ENCODE measurements at places on chromosomes 4 and X.

GRCh38 chr4:82071951-82072350, 301.8 kb downstream of the HNRNPD start:
- no peak for DNase-seq

GRCh38 chr4:151641167-151641566, 119.6 kb downstream of the GATB start:
- DNase-seq, result no peak

- no peak for DNase-seq
Observed at GRCh38 chr4:179196511-179196910, 1754.3 kb upstream of the AGA start.

- DNase-seq, result no peak
Observed at GRCh38 chrX:16666541-16666940, 16.6 kb downstream of the S100G start.

DNA sequence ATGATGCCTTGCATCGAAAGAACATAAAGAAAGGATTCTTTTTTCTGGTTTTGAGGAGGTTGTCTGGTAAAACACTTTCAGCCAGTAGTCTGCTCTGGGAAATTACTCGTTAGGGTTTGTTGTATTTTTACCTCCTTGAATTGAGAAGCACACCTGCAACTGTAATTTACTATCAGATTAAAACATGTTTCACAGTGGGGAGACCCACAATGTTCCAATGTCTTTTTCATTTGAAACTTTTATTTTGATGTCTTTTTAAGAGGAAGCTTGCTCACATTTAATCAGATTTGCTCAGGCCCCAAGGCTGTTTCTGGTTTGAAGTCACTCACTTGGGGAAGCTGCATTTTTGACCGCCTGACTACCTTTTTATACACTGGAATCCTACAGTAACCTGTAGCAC, 12.0 kb downstream of the TMEM154 start:
- no peak for DNase-seq

DNA sequence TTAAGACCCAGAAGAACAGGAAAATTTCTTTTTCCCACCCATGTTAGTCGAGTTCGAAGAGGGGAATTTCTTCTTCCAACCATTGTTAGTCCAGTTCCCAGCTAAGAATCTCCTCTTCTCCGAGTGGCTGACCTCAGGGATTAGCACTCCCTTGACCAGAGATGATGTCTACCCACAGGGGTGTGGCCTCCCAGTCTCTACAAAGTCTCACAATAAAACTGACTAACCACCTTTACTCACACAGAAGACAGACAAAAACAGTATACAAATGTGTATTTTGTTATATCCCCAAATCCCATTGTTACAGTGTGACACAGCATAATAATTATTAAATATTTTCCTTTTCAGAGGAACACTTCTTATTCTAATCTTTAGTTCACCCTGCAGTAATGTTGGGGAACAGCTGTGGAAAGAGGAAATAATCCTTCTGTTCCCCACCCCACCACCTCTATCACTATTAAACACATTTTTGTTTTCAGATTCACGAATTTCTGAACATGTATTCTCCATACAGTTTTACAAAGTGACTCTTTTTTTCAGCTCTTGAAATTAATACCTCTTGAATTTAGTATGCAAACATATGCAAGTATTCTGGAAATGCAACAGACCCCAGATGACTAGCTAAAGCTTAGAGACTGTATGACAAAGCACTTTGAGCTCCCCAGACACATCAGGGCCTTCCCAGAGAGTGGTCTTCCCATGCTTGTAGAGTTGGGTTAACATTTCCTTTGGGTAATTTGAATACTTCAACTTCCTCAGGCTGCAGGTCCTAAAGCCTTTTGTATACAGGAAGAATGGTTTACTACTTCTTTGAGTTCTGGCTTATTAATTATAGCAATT, 62.5 kb upstream of the NFKB1 start:
- no peak for DNase-seq

GRCh38 chrX:31551913-31552312, 480.1 kb upstream of the FTHL17 start:
- DNase-seq, result no peak

DNA sequence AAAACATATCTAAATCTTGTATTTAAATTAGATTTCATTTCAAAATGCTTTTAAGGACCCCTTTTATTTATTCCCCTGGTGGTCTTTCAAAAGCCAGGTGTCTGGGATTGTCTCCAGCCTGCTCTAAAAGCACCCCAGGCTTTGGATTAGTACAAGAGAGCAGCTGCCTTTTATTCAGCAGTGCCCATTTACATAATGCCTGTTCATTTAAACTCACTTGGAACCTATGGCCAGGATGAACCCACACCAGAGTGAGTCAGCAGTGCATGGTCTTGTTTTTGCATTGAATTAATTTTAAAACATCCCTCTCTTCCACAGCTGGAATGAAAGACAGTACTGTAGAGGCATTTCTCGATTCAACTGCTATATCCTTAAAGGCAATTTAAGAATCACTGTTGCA, 64.1 kb upstream of the TENM3 start:
- no peak for DNase-seq

GRCh38 chr4:30825008-30825770, 105.0 kb downstream of the PCDH7 start:
- DNase-seq, result no peak

DNA sequence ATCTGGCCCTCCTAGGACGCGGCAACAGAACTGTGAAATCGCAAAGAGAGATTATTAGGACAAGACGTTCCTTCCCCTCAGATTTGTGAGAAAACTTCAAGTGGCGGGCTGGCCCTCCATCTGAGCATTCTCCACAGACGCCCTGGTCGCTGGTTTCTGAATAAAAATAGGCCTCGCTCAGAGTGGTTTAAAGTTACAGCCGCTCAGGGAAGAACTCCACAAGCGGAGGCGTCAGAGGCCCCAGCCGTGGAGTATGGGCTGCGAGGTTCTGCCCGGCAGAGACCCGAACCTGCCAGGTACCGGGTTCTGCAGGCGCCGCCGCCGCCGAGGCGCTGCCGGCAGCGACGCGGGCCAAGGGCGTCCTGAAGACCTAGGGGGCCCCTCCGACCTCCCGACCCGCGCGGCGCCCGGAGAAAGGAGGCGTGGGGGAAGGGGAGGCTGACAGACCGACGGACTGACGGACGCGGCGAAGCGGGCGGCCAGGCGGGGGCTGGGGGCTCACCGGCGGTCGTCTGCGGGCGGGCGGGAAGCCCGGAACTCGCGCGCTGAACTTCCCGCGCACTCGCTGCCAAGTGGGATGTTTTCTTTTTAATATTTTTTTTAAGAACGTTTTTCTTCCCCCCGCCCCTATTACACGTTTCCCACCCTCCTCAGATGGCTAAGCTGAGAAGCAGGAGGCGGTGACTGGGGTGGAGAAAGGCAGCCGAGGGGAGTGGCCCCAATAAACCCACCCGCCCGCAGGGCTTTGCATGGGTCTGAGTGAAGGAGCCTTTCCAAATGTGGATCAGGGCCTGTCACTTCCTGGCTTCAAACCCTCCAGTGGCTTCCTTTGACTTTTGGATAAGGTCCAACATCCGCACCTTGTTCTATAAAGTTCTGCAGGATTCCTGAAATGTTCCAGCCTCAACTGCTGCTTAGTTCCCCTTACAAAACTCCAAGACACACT, at the start of gene PABPC4L:
Gene PABPC4L (minus strand): TSS at position 574 of the 946 bp plus-strand sequence. CDS start 770 bp downstream, outside the sequence.
- DNase-seq, result no peak

DNA sequence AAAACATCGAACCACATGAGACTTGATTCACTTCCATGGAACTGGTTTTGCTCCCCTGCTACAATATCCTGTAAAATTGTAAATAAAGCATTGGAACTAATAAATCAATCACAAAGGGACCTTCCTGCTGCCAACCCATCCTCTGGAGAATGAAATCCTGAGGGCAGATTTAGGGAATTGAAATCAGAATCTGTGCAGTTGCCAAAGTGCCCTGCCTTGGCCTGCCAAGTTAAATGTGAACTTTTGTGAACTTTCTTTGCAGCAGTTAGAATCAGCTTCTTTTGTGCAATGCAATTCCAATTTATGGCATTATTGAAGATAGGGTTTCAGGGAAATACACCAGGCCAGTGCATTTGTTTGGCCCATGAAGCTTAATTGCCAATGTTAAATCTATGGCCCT, 263.1 kb downstream of the PTTG2 start:
- no peak for DNase-seq

GRCh38 chrX:35098419-35098818, 155.8 kb downstream of the FAM47B start:
- DNase-seq, result no peak

DNA sequence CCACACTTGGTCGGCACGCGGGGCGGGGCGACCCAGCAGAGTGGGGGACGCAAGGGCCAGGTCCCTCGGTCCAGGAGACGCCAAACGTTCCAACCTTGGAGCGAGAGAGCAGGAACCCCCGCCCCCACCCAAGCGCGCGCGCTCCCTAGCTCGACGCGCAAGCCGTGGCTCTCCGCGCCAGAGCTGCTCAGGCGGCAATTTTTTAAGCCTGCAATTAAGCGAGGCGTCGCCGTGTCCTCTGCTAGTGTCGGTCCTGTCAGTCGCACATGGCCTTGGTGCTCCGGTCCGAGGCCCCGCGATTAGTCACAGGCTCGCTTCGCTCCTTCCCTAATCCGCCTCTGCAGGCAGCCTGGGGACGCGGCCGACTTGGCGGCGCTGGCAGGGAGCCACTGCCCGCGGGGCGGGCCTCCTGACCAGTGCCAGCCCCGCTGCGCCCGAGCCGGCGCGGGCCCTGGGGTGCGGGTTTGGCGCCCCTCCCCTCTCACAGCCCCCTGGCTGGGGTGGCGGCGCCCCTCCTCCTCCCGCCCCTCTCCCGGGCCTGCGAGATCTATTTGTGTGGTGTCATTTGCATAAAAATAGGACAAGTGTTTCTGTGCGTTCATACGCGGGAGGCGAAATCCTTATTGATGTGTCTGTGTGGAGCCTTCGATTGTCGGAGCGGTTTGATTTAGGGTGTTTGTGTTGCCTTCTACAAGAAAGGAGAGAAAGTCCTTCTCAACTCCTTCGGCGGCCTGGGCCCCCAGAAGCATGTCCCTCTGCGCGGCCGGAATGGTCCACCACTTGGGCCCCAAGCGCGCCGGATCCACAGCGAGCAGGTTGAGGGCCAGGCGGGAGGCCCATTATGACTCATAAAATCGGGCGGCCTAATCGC, 9.8 kb upstream of the BCOR start:
- no peak for DNase-seq
